ENCODE measurements at places on chromosomes 12 and 14.

DNA sequence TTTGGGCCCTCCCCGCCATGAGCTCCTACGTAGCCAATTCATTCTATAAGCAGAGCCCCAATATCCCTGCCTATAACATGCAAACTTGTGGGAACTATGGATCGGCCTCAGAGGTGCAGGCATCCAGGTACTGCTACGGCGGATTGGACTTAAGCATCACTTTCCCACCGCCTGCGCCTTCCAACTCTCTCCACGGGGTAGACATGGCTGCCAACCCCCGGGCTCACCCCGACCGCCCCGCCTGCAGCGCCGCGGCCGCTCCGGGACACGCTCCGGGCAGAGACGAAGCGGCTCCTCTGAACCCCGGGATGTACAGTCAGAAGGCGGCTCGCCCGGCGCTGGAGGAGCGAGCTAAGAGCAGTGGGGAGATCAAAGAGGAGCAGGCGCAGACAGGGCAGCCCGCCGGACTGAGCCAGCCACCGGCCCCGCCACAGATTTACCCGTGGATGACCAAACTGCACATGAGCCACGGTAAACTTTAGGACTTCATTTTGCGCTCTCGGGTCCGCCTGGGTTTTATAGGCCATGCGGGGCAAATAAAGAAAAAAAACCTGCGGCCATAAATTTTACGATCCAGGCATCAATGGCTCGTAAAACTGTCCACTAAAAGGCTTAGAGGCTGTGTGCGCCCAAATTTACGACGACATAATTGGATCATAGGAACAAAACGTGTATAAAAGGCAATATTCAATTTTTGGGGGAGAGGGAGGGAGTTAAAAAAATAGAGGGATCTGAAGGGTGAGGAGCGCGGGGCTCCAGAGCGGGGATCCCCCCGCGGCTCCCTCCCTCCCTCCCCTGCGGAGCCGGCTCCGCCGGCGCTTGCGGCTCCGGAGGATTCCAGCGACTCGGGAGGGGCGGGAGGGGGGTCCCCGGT lies 493 bp downstream of the HOXC5 start:
- DNase-seq, result peak; percentile 96

- DNase-seq, result no peak
Observed at GRCh38 chr14:99159341-99160340, 112.4 kb downstream of the BCL11B start.

GRCh38 chr12:109469517-109469916 lies 7.6 kb downstream of the KCTD10 start:
- DNase-seq, result no peak

DNA sequence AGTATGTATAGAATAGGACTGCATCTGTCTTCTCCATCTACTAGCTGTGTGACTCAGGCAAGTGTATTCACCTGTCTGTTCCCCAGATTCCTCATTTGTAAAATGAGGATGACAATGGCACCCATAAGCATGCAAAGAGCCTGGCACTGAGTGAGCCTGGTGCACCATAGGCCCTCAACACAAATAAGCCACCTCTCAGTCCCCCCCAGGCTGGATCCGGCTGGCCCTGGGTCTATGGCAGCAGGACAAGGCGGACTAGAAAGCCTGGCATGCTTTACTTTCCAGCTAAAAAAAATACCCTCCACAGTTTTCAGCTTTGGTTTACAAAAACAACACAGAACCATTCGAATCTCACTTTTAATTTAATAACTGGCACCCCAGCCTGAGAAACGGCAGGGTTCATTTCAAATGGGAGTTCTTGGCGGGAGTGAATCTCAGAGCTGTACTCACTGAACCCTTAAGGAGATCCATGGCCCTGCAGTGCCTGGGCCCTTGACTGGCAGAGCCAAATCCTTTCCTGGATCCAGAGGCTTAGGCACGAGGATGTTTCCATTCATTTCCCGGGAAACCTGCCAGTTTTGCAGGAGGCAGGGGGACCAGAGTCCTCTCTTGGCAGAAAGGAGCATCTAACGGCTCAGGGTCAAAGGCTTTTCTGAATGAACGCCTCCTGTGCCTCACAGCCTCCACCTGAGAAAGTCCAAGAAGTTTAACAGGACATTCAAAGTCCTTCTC lies 17.7 kb downstream of the SYNE3 start:
- DNase-seq, result no peak

GRCh38 chr12:89782807-89783206 lies 74.2 kb upstream of the ATP2B1 start:
- DNase-seq, result no peak

DNA sequence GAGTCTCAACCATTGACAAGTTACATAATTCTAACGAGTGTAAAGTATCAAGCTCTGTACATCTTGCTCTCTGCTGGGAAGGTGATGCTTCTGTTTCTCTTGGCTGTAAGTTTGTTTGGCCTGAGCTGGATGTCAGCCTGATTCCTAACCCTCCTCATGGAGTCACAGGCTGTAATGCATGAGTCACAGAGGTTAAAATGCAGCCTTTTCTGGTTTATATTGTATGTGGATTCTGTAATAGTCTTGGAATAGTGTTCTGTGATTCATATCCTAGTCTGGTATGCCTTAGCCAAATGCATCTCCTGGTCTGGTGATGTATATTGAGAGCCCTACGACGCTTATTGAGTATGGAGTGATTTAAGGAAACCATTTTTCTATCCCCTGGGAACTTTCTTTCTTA lies 104.5 kb upstream of the FRMD6 start:
- DNase-seq, result no peak

GRCh38 chr12:22252057-22252456 lies 82.5 kb downstream of the ST8SIA1 start:
- no peak for DNase-seq

DNA sequence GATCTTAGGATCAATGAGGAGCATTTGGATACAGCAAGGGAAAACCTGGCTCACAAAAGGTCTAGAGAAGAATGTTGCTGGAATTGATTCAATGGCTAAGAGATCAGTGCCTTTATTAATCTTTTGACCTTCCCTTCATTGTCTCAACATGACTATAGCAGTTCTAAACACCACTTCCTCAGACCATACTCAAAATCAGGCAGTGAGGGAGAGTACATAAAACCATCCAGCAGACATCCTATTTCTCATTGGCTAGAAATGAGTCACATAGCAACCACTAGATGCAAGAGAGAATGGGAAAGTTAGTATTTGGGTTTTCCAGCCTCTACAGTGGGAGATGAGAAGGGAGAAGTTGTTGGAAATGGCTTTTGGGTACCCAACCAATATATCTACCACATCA lies 151.4 kb upstream of the NUDT4 start:
- no peak for DNase-seq

- DNase-seq, result peak; percentile 94
Observed at GRCh38 chr12:78864870-78865463, 393 bp downstream of the SYT1 start.

DNA sequence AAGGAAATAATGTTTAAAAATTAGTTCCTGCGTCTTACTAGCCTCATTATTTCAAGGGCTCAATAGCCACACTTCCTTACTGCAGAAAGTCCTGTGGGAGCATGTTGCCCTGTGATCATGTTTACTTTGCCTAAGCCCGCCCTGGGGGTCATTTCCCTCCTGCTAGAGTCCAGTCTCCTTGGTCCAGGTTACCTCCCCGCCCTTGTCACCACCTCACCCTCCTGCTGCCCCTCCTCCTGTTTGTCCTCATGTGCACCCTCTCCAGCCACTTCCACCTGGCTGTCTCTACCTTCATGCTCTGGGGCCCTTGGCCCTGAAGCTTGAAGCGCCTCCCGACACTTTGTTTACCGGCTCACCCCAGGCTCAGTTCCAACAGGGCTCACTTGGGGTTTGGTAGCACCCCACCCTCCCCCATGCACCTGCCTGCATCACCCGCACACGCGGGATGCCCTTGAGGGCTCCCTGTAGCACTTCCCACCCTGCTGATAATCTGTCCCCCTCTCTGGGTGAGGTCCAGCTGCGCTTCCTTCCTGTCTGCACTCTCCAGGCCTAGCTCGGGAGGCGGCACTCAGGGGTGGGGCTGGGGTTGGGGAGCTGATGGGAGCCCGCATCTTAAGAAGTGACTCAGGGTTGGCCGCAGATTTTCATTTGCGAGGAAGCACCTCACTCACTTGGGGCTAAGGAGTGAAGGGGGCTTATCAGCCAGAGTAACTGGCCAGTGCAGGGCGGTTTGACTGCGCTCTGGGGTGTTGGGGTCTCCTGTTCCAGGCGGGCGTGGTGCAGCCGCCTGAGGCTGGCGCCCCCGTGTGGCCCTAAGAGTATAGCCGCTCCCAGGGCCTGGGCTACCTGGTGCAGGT lies 40.1 kb downstream of the SMIM41 start:
- peak; percentile 86 for DNase-seq

DNA sequence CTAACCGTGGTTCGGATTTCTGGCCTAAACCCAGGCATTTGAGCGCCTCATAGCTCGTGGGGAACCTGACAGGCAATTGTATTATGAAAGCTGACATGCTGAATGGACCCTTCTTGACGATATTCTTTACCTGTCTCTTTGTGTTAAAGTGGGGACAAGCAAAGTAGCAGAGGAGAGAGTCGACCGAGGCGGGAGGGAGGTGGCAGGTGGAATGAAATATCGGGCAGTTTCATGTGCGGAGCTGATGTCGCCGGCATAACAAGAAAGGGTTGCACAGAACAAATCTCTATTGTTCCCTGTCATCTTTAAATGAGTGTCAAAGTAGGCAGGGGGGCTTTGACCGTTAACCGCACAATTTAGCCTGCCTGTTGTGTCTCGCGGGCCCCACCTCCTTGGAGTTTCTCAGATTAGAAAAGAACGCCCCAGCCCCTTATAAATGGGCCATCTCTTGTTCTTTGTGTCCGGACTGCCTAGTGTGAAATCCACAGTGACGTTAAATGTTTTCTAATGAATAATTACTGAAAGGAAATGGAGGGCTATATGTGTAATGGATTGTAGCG lies 11.5 kb downstream of the MYO1H start:
- no peak for DNase-seq

- DNase-seq, result no peak
Observed at GRCh38 chr12:114858388-114859146, 174.6 kb upstream of the TBX3 start.

DNA sequence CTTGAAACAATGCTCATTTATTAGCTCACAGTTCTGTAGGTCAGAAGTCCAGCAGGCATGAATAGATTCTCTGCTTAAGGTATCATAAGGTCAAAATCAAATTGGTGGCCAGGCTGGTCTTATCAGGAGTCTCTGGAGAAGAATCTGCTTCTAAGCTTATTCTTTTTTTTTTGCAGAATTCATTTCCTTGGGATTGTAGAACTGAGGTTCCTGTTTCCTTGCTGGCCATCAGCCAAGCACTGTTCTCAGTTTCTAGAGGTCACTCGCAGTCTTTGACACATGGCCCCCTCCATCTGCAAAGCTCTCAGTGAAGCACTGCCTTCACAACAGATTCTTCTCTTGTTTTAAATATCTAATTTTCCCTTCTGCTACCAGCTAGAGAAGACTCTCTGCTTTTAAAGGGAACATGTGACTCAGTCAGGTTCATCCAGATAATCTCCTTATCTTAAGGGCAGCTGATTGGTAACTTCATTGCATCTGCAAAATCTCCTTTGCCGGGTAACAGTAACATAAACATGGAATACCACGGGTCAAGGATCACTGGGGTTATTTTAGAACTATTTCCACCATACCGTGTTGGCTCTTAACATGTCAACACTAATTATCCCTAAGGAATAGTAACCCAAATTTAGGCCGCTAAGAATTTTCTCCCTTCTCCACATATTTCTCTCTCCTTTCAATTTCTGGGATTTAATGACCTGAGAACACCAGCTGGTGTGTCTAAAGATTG lies 25.3 kb downstream of the RHOJ start:
- no peak for DNase-seq

- peak; percentile 97 for DNase-seq
Observed at GRCh38 chr14:105300542-105301102, at the start of gene BRF1. Gene BRF1 (minus strand): TSS chr14:105301001. CDS start chr14:105300629, 372 bp downstream.

DNA sequence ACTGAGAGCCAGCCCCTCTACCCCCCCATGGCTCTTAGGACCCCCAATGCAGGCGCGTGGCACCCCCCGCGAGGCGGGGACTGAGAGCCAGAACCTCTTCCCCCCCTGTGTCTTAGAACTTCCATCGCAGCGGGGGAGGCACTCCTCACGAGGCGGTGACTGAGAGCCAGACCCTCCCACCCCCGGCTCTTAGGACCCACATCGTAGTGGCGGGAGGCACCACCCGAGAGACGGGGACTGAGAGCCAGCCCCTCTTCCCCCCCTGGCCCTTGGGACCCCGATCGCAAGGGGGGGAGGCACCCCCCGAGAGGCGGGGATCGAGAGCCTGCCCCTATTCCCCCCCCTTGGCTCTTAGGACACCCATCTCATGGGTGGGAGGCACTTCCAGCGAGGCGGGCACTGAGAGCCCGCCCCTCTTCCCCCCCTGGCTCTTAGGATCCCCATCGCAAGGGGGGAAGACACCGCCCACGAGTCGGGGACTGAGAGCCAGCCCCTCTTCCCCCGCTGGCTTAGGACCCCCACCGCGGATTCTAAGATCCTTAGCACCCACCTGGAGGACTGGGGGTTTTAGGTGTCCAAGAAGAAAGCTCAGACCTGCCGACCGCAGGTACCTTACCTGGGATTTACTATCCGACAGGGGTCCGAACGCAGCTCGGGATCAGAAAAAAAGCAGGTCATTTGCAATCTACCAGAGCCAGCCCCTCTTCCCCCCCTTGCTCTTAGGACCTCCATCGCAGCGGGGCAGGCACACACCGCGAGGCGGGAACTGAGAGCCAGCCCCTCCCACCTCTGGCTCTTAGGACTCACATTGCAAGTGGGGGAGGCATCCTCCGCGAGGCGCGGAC lies 44.9 kb downstream of the DDX11 start:
- DNase-seq, result peak; percentile 63

DNA sequence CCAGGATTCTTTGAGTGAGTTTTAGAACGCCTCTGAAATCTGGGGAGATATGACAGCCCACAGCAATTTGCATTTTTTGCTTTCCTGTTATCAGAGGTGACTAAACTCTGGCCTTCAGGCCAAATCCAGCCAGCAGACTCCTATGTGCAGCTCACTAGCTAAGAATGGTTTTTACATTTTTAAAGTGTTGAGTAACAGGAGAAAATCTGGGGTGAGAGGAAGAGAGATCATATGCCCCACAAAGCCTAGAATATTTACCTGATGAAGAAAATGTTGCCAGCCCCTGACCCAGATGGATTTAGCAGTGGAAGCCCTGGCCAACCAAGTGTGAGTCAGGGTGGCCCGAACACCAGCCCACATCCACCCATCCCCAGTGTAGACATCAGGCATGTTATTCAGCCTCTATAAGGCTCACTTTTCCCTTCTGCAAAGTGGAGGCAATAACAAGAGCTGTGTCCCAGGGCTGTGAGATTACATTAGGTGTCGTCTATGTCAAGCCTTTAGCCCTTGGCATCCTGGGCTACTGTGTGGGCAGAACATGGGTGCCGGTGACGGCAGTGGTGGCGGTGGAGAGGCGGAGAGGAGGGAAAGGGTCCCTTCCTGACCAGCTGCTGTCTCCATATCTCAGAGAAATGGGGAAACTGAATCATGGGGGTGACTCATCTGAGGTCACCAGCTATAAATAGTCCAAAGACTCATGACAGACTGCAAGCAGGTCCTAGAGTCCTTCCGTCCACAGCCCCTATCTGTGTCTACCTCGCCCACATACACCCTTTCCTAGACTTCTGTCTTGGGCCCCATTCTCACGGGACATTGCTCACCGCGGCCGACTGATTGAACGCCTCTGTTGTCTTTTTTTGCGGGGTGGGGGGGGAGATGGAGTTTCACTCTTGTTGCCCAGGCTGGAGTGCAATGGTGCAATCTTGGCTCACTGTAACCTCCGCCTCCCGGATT lies 32.6 kb upstream of the CD9 start:
- DNase-seq, result no peak

- no peak for DNase-seq
Observed at GRCh38 chr12:31019976-31020375, 53.7 kb upstream of the DDX11 start.

Data from NCI-H1417 (cell line).